T-helper 17 cell (primary cell): ENCODE measurements at places on chromosomes 5 and 9. TPM values are rescaled to one million over a fixed set of nuclear protein-coding genes. Genes with fewer than 3 reads are reported as not detected.

DNA sequence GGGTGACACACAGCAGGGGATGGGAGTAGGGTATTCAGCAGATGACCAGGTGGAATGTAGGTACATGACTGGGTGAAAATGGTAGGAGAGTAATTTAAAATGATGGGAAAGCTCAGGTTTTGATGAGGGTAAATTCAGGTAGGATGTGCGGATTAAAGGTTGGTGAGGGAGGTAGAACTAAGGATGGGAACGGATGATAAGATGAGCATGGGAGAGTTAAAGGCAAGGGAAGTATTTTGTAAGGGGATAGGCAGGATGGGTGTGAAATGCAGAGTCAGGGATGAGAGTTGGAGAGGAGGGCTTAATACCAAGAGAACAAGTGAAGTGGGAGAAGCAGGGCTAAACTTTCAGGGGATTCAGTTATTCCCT lies 1.5 kb downstream of the TLN1 start:
- H3K27me3 ChIP-seq = no peaks in the 10 kb centered on the region
- no peak overlapping the region for H3K27ac ChIP-seq
- H3K4me3 ChIP-seq = no peak overlapping the region
- no peak for DNase-seq
- peaks cover 23% of the 10 kb centered on the region for H3K4me1 ChIP-seq

The SELENOP gene
- total RNA-seq = 0.70 TPM

The KIF12 gene
- total RNA-seq = not detected

GRCh38 chr5:40430101-40430710 lies 249.5 kb upstream of the PTGER4 start:
- H3K36me3 ChIP-seq = peaks cover 2% of the 10 kb centered on the region
- peaks cover 30% of the 10 kb centered on the region for H3K4me1 ChIP-seq
- H3K4me3 ChIP-seq = peak overlapping the region; percentile 36
- H3K27me3 ChIP-seq = no peaks in the 10 kb centered on the region

DNA sequence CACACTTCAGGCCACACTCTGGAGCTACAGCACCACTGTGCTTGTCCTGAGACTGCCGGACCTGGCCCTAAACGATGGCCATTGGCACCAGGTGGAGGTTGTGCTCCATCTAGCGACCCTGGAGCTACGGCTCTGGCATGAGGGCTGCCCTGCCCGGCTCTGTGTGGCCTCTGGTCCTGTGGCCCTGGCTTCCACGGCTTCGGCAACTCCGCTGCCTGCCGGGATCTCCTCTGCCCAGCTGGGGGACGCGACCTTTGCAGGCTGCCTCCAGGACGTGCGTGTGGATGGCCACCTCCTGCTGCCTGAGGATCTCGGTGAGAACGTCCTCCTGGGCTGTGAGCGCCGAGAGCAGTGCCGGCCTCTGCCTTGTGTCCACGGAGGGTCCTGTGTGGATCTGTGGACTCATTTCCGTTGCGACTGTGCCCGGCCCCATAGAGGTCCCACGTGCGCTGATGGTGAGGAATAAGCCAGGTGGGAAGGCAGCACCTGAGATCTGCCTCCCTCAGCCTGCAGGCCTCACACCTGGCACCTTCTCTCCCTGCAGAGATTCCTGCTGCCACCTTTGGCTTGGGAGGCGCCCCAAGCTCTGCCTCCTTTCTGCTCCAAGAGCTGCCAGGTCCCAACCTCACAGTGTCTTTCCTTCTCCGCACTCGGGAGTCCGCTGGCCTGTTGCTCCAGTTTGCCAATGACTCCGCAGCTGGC lies 14.7 kb downstream of the CRB2 start:
- no peak overlapping the region for H3K27ac ChIP-seq
- DNase-seq = no peak
- peaks cover 9% of the 10 kb centered on the region for H3K36me3 ChIP-seq
- peaks cover 71% of the 10 kb centered on the region for H3K27me3 ChIP-seq
- no peak overlapping the region for H3K4me3 ChIP-seq

GRCh38 chr5:62621280-62621679 lies 42.7 kb downstream of the LRRC70 start:
- H3K27me3 ChIP-seq = no peaks in the 10 kb centered on the region
- peak overlapping the region; percentile 39 for H3K27ac ChIP-seq
- DNase-seq = no peak
- H3K36me3 ChIP-seq = no peaks in the 10 kb centered on the region

DNA sequence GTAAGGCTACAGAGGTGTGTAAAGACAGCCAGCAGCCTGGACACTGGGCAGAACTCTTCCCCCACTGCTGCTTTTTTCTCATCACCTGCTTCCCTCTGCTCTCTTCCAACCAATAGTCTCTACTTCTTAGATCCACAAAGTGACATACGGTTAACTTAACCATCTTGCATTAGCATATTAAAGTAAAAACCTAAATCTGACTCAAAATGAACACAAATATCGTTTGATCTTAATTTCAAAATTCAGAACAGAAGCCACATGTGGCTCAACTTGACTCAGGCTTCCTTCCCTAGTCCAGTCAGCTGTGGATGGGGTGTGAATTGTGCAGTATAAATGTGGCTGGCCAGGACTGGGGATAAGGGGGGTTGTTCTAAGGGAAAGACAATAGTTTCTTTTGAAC lies 114.3 kb downstream of the STARD4 start:
- H3K4me3 ChIP-seq = no peak overlapping the region
- no peaks in the 10 kb centered on the region for H3K27me3 ChIP-seq
- peaks cover 21% of the 10 kb centered on the region for H3K36me3 ChIP-seq

DNA sequence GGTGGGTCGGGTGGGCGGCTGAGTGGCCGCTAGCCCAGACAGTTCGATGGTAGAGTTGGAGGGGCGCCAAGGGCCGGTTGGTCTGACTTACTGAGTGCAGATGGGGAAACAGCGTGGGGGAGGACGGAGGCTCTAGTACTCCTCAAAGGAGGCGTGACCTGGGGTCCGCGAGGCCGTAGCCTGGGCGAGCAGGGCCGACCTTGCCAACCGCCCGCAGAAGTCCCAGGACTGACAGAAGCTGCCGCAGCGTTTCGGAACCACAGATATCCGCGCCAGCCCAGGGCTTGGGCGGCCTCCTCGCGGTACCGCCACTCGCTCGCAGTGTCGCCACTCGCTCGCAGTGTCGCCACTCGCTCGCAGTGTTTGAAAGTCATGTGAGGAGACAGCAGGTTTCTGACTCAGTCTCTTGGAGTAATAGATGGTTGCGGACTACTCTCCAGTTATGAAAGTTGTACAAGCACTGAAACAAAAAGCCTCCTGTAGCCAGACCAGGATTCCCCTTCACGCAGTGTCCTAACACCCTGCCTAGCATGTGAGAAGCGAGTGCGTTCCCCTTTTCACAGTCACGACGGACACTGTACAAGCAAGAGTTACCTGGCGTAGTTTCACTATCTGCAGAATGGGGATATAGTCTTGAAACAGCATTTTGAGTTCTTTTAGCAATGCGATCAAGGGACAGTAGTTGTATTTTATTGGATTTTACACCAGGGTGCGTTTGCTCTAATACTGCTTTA lies 674 bp downstream of the TMEM38B start:
- H3K36me3 ChIP-seq = peaks cover 5% of the 10 kb centered on the region
- peaks cover 21% of the 10 kb centered on the region for H3K4me1 ChIP-seq
- peaks cover 30% of the 10 kb centered on the region for H3K27me3 ChIP-seq
- H3K4me3 ChIP-seq = peak overlapping the region; percentile 92

GRCh38 chr9:105978826-105979225 lies 284.5 kb downstream of the TMEM38B start:
- no peaks in the 10 kb centered on the region for H3K27me3 ChIP-seq
- no peaks in the 10 kb centered on the region for H3K4me1 ChIP-seq
- H3K36me3 ChIP-seq = no peaks in the 10 kb centered on the region
- no peak for DNase-seq
- H3K27ac ChIP-seq = no peak overlapping the region

DNA sequence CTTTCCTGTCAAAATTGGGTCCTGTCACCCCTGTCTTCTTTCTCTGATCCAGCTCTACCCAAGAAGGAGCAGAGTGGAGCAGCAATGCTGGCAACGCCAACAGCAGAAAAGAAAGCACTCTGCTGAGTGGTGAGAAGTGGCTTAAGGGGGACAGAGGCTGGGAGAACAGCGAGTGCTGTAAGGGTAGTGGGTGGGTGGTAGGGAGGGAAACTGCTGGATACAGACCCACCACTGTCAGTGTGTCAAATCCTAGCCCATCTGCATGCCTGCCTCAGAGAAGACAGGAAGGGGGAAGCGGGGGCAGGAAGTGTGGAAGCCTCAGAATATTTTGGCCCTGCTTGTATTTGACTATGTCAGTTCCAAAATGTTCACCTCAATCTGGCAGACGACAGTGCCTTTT lies 170.4 kb upstream of the MAST4 start:
- no peaks in the 10 kb centered on the region for H3K36me3 ChIP-seq
- DNase-seq = no peak
- H3K4me1 ChIP-seq = no peaks in the 10 kb centered on the region
- H3K4me3 ChIP-seq = no peak overlapping the region

GRCh38 chr9:7115606-7116005 lies 357.8 kb downstream of the KDM4C start:
- DNase-seq = no peak
- no peaks in the 10 kb centered on the region for H3K36me3 ChIP-seq
- no peak overlapping the region for H3K4me3 ChIP-seq

GRCh38 chr9:121921444-121921843 lies 171.7 kb downstream of the TTLL11 start:
- DNase-seq = no peak
- no peaks in the 10 kb centered on the region for H3K4me1 ChIP-seq
- H3K27me3 ChIP-seq = peaks cover 5% of the 10 kb centered on the region
- H3K4me3 ChIP-seq = no peak overlapping the region
- H3K36me3 ChIP-seq = no peaks in the 10 kb centered on the region

The IL11RA gene
- 168 TPM for total RNA-seq
